ENCODE measurements at places on chromosomes 13 and 19.

- DNase-seq, result no peak
Observed at GRCh38 chr19:13441810-13442512, 64.3 kb downstream of the CACNA1A start.

- no peak for DNase-seq
Observed at GRCh38 chr19:3556978-3557460, 367 bp downstream of the MFSD12 start.

DNA sequence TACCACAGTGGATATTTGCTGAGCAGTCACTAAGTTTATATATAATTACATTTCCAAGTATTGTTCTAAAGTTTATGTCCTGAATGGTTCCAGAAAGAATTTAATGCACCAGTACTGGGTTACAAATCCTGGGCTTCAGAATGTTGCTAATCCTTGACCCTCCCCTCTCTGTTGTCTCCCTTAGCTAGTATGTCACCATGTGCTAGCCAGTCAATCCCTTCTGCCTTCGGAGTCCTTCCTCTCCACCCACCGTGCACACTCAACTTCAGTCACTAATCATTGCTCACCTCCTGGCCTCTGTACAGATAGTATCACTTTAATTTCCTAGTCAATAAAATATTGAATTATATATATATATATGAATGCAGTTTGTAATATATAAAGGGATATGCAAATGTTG, 7.5 kb downstream of the FAM124A start:
- no peak for DNase-seq

DNA sequence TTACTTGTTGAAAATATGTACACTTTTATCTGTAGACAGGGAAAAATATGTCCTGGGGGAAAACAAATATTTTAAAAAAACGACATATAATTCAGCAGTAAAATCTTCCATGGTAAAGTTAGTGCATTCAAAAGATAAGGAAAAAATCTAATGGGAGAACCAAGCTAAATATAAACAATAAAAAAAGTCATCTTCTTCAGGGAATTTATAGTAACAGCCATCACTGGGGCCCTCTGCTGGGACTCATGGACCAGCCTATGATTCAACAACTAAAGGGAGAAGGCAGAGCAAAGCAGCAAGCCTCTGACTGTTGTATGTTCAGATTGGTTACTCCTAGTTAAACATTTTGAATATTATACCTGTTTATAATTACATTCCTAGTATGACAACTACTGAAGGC, 93.0 kb downstream of the ITGBL1 start:
- DNase-seq, result no peak

Data from NCI-H1436 (cell line).